Hindlimb muscle (tissue), 1 donor: ENCODE measurements at places on chromosomes 7 and 10. TPM values are rescaled to one million over a fixed set of nuclear protein-coding genes. Genes with fewer than 3 reads are reported as not detected.

DNA sequence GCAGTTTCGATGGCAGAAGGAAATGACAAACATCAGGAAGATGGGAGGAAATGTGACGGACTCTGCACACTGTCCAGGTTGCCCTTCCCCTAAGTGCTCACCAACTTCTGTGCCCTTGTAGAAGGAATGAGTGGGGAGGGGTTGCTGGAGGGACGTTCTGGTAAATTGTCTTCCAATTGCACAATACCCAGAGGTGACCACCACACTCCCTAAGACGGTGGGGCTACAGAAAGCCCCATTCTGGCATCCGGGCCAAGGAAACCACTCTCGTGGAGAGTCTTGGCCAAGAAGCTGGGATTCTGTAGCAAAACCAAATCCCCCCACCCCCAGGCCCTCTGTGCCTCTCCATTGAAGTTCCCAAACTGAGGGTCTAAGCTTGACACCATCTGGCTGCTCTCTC lies 37.1 kb downstream of the ZMIZ1 start:
- DNase-seq = no peak

- DNase-seq = no peak
Measured at GRCh38 chr10:26840938-26841732, 19.6 kb downstream of the ABI1 start.

The SLC39A12 gene
- not detected for polyA plus RNA-seq

GRCh38 chr7:127536741-127537140 lies 48.7 kb downstream of the GCC1 start:
- no peak for DNase-seq

- no peak for DNase-seq
Measured at GRCh38 chr10:80518807-80519360, 18.8 kb upstream of the SH2D4B start.

The VENTX gene
- 0.22 TPM for polyA plus RNA-seq

DNA sequence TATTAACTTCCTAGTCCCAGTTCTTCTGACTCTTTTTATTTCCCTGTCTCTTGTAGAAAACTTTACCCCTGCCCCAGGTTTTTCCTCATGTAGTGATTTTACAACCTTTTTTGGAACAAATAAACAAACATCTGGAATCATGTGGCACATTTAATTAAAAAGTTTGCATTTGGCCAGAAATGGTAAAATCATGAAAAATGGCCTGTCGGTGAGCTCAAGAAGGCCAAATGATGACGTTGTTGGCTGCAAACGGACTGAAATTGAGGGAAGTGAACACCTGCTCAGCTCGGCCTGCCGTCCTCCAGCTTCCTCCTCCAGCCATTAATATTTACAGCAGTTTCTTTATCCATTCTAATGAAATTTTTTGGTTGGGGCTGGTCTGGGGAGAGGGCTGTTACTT lies 902.8 kb downstream of the LRMDA start:
- DNase-seq = peak; percentile 81

- DNase-seq = no peak
Measured at GRCh38 chr10:124632064-124632531, 112.1 kb downstream of the FAM53B start.

The FAM24A gene
- not detected for polyA plus RNA-seq

DNA sequence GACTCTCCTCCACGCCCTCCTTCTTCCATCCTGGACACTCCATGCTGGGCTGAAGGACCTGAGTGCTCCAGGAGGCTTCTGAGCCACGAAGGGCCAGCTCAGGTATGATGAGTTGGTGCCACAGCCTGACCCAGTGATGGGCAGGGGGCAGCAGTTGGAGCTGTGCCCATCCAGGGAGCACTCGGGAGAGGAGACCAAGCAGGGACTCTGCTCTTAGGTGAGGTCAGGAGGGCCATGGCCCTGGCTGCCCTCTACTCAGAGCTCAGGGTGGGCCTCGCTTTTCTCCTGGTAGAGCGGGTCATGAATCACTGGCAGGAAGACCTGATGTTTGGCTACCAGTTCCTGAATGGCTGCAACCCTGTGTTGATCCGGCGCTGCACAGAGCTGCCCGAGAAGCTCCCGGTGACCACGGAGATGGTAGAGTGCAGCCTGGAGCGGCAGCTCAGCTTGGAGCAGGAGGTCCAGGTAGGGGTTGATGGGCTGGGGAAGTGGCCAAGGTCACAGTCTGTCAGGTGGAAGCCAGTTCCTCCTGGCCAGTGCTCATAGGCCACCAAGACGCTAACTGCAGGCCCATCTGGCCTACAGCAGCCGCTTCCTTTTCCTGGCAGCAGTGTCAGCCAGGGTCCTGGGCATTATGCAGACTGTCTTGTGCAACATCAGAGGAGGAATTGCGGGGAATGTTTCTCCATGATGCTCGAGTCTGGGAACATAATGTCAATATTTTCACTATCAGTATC lies 50.8 kb downstream of the ALOX5 start:
- no peak for DNase-seq

The ACSL5 gene
- 3.1 TPM for polyA plus RNA-seq

- DNase-seq = no peak
Measured at GRCh38 chr7:127287133-127287532, 34.4 kb upstream of the GRM8 start.

GRCh38 chr7:55250313-55250712 lies 114.8 kb upstream of the LANCL2 start:
- no peak for DNase-seq

The ADAM22 gene
- polyA plus RNA-seq = 11.9 TPM

The NODAL gene
- polyA plus RNA-seq = 0.68 TPM

DNA sequence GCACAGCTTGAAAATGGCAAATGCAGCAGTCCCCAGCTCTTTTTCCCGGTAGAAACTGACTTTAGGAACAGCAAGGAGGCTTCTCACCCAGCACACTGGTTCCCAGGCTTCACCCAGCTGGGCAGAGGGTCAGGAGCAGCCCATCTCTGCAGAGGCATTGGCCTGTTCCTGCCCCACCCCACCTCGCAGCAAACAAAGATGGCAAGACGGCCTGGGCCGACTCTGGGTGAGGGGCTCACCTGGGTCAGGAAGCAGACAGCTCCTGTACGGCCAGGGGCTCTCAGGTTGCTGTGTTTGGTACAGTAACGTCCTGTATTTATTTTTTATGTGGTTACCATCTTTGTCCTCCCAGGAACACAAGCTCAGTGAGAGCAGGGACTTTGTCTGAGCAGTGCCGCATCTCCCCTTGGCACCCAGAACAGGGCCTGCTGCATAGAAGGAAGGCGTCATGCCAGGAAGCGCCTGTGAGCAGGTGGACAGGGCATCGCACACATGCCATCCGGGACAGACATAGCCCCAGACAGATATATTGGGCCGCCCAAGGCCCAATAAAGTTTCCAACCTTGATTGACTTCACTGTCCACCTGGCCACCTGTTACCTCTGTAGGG lies 585.0 kb upstream of the FOXK1 start:
- DNase-seq = no peak

The CDHR3 gene
- 14.9 TPM for polyA plus RNA-seq

DNA sequence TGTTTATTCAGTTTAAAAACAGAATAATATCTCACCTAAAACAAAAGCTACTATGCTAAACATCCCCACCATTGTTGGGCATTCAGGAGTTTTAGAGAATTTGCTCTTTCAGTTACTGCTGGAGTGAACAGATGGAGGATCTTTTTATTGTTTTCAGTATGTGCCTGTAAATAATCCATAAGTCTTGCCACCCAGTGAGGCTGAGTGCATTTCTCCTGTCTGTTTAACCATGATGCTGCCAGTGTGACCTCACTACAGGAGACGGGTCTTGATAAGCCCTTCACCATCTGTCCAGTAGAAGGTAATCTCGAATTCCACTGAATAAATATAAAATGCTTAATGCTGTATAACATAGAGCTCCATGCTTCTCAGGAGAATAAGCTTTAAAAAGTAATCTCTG lies 430.9 kb downstream of the POM121L12 start:
- DNase-seq = no peak
